ENCODE measurements at places on chromosomes 6 and 20. TPM values are rescaled to one million over a fixed set of nuclear protein-coding genes. Genes with fewer than 3 reads are reported as not detected.

DNA sequence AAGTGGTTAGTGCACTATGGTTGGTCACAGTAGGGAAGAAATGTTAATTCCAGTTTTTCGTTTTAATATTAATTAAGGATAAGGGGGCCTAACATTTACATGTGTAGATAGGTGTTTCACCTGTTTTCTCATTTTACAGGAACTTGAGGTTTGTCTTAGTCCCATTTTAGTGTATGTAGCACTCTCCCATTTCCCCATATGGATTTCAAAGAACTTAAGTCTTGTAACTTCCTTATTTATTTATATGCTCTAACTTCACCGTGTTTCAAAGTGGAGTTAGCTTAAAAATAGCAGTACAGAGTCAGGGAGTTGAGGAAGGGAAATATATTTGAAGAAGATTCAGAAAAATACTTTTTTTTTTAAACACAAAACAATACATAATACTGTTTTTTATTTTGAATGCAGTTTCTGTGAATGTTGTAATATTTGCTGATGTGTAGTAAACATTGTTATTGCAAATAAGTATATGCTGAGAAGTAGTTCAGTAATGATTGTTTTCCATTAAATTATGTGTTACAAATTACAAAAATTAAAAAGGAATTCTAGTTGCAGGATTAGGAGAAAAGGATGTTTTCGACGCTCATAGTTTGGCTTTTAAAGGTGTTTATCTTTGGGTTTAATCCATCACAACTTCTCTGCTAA lies 3.5 kb downstream of the SCAF8 start:
- peaks cover 41% of the 10 kb centered on the region for H3K4me1 ChIP-seq
- DNase-seq, result no peak
- peaks cover 5% of the 10 kb centered on the region for H3K36me3 ChIP-seq
- H3K27ac ChIP-seq, result no peak overlapping the region
- H3K4me3 ChIP-seq, result no peak overlapping the region

DNA sequence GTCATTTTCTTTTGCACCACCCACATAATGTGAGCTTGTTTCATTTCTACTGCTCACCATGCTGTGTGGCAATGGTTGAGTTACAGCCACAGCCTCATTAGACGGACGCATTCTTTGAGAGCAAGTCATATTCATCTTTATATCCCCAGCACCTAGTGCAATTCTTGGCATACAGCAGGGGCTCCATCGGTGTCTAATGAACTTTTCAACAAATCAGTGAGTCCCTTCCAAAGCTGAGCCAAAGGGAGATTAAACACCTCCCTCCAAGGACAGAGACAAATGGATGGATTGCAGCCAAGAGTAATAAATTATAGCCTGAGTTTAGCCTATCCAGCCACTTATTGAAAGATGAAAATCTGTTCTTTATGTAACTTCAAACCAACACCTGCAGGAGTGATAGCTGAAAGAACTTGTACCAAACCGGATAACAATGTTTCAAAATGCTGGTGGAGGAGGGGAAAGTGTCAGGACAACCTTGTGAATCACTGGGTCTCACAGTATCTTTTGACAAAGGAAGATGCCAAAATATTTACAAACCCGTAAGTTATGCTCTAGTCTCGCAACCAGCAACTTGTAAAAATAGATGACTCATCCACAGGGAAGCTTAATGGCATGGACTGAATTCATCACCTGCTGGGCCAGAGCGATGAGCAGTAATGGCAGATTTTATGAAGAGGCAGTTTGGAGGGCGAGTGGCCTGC lies 139.0 kb downstream of the PXDC1 start:
- H3K4me1 ChIP-seq, result no peaks in the 10 kb centered on the region
- H3K27ac ChIP-seq, result no peak overlapping the region
- no peaks in the 10 kb centered on the region for H3K36me3 ChIP-seq
- no peaks in the 10 kb centered on the region for H3K27me3 ChIP-seq
- no peak overlapping the region for H3K4me3 ChIP-seq
- DNase-seq, result no peak

DNA sequence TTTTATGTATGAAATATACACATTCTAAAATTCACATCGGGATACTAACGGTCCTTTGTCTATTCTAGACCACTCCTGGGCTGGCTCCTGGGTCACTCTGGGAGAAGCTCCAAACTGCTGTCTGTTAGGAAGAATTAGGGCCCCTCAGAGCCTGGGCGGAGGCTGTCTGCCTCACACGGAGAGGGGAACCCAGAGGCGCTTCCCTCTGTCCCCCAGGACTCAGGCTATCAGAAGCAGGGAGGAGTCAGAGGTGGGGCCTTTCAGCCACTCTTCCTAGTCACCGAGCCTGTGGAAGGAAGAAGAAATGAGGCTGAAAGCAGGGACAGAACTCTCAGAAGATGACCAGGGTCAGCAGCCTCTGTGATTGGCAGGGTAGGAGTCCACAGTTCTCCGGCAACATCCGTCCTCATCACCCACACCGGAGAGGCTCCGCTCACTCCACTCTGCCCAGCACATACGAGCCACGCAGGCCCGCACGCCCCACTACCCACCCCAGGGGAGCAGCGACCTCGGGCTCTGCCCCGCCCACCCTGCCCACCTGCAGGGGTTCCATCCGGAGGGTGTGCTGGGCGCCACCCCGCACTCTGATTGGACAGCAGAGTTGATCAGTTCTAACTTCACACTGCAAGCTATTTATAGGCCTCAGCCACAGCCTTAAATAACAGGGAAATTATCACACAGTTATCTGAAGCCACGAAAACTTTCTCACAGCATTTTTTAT lies 182.1 kb upstream of the AFDN start:
- H3K27me3 ChIP-seq, result no peaks in the 10 kb centered on the region
- H3K4me3 ChIP-seq, result no peak overlapping the region
- H3K4me1 ChIP-seq, result no peaks in the 10 kb centered on the region
- H3K36me3 ChIP-seq, result no peaks in the 10 kb centered on the region

DNA sequence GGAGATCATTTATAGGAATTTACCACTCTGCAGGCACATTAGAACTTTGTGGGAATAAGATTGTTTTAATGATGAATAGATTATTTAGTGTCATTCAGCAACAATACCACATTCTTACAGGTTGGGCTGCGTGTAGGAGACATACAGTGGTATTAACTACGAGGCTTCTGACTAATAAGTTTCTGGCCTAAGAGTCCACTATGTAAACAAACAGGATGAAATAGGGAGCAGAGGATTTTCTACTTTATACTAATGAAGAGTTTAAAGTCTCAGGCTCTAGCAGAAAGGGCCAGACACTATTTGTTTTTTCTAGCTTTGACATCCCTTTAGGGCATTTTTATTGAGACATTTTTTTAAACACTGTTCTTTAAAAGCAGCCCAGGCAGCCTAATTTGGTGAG lies 75.6 kb downstream of the SLC24A3 start:
- DNase-seq, result no peak
- no peaks in the 10 kb centered on the region for H3K27me3 ChIP-seq
- H3K36me3 ChIP-seq, result no peaks in the 10 kb centered on the region
- no peak overlapping the region for H3K27ac ChIP-seq
- H3K4me1 ChIP-seq, result no peaks in the 10 kb centered on the region

CASS4 gene
- 16.9 TPM for total RNA-seq

SLC22A1 gene
- total RNA-seq, result not detected

KHDRBS2 gene
- not detected for total RNA-seq

DNA sequence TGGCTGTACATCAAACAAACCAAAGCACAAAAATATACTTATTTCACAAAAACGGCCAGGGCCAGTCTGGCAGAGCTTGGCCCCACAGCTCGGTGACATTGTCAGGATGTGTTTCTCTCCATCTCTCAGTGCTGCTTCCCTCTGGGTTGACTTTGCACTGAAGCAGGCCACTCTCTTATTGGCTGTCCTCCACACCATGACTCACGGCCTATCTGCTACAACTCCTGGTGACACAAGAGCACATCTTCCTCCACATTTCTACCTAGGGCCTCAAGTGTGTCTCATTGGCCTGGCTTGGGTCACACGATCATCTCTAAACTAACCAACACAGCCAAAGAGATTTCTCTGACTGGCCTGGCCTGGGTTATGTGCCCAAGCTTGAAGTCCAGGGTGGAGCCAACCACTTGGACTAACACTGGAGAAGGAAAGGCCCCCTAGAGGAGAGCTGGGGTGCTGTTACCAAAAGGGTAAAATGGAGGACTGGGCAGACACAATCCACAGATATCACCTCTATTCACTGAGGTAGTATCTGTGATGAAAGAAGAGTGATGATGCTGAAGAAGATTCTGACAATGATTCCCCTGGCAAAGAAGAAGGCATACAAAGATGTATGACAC lies 159.8 kb upstream of the TSHZ2 start:
- H3K36me3 ChIP-seq, result no peaks in the 10 kb centered on the region
- H3K4me3 ChIP-seq, result no peak overlapping the region
- DNase-seq, result no peak
- no peaks in the 10 kb centered on the region for H3K27me3 ChIP-seq
- no peak overlapping the region for H3K27ac ChIP-seq
- no peaks in the 10 kb centered on the region for H3K4me1 ChIP-seq

GINM1 gene
- 18.4 TPM for total RNA-seq

- peaks cover 17% of the 10 kb centered on the region for H3K36me3 ChIP-seq
- H3K4me3 ChIP-seq, result no peak overlapping the region
- no peak for DNase-seq
- H3K27me3 ChIP-seq, result no peaks in the 10 kb centered on the region
- peaks cover 3% of the 10 kb centered on the region for H3K4me1 ChIP-seq
Measured at GRCh38 chr6:11298651-11299420, 66.4 kb upstream of the NEDD9 start.

DNA sequence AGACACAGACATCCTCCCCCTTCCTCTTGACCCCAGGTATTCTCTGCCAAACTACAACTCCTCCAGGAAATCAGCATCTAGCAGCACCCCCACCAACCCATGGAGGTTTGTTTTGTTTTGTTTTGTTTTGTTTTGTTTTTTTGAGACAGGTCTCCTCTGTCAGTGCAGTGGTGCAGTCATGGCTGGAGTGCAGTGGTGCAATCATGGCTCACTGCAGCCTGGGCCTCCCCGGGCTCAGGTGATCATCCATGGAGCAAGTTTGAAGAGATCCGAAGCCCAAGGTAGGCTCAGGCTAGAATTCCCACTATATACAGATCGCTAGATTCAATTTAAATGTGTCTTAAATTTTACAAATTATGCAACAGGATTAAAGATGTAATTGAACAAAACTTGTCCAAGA lies 518.2 kb upstream of the ARID1B start:
- DNase-seq, result no peak
- H3K4me3 ChIP-seq, result no peak overlapping the region
- no peaks in the 10 kb centered on the region for H3K27me3 ChIP-seq
- H3K36me3 ChIP-seq, result no peaks in the 10 kb centered on the region
- H3K27ac ChIP-seq, result no peak overlapping the region

DNA sequence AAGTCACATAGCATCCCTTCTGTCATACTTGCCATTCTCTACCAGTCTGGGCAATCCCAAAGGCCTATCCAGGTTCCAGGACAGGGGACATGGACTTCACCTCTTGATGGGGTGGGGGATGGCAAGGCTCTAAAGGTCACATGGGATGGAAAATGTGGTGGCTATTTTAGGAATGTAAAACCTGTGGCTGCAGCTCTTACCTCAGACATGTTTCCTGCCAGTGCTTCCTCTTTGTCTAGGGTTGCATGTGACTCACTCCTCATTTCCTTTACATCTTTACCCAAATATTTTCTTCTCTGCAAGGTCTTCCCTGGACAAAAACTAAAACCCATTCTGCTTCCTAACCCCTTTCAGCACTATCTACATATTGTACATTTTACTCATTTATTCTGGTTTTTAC lies 135.7 kb downstream of the BTBD3 start:
- H3K36me3 ChIP-seq, result no peaks in the 10 kb centered on the region
- H3K27ac ChIP-seq, result no peak overlapping the region
- H3K4me1 ChIP-seq, result no peaks in the 10 kb centered on the region
- DNase-seq, result no peak
- H3K4me3 ChIP-seq, result no peak overlapping the region
- no peaks in the 10 kb centered on the region for H3K27me3 ChIP-seq

DNA sequence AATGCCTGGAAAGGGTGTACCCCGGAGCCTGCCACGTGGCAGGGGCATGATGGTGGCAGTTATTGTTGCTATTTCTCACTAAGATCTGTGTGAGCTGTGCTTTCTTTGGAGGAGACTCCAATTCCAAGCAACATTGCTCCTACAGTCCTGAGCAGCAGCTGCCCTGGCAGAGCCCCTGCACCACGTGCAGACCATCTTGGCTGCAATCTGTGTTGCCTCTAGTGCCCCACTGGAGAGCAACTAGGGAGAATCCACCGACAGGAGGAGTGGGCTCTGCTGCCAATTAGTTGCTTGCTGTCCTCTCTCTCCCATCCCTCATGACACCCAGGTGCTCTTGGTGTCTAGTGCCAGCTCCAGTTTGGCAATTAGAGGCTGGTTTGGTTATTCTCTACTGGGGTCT lies 116.0 kb downstream of the PXDC1 start:
- H3K4me3 ChIP-seq, result no peak overlapping the region
- H3K36me3 ChIP-seq, result no peaks in the 10 kb centered on the region
- no peaks in the 10 kb centered on the region for H3K4me1 ChIP-seq

RSPO3 gene
- total RNA-seq, result not detected

DNA sequence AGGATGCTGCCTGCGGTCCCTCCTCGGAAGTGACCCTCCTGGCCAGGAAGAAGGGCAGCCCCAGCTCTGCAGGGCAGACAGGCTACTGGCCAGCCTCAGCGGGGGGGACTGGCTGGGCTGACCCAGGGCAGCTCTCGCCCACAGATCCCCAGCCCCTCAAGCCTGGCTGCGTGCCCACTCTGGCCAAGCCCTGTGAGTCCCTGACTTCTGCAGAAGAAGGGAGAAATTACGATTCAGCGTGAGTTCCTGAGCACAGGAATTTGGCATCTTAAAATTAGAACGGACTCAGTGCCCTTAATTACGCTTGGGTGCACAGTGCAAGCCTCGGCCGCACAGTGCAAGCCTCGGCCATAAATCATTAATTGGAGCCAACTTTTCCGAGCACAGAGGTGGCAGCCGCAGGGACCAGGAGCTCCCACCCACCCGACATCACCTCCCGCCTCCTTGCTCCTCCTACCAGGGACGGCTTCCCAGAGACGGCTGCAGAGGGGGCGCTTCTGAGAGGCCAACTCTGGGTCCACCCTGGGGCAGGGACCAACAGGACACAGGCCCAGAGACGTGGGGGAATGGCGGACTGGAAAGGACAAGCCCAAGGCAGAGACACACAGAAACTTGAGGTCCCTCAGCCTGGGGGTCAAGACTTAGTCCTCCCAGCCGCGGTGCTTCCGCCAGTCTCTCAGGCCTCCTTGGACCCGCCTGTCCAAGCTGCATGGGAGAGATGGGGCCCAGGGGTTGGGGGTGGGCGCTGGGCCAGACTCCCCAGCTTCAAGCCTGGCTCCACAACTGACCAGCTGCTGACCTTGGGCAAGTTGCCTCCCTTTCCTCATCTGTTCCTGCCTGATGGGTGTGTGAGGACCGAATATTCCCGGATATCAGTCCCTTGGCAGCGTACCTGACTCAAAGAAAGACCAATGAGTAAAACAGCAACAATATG lies 165.4 kb downstream of the TAF4 start:
- H3K36me3 ChIP-seq, result no peaks in the 10 kb centered on the region
- no peaks in the 10 kb centered on the region for H3K27me3 ChIP-seq
- DNase-seq, result no peak
- H3K4me3 ChIP-seq, result no peak overlapping the region
- no peak overlapping the region for H3K27ac ChIP-seq

CCM2L gene
- total RNA-seq, result not detected
